ENCODE measurements at places on chromosomes 12 and 14. TPM values are rescaled to one million over a fixed set of nuclear protein-coding genes. Genes with fewer than 3 reads are reported as not detected.

- H3K4me1 ChIP-seq: peaks cover 33% of the 10 kb centered on the region
- no peak overlapping the region for H3K4me3 ChIP-seq
- H3K36me3 ChIP-seq: no peaks in the 10 kb centered on the region
- H3K27me3 ChIP-seq: no peaks in the 10 kb centered on the region
- DNase-seq: no peak
Observed at GRCh38 chr12:65900912-65901672, 76.8 kb downstream of the HMGA2 start.

DNA sequence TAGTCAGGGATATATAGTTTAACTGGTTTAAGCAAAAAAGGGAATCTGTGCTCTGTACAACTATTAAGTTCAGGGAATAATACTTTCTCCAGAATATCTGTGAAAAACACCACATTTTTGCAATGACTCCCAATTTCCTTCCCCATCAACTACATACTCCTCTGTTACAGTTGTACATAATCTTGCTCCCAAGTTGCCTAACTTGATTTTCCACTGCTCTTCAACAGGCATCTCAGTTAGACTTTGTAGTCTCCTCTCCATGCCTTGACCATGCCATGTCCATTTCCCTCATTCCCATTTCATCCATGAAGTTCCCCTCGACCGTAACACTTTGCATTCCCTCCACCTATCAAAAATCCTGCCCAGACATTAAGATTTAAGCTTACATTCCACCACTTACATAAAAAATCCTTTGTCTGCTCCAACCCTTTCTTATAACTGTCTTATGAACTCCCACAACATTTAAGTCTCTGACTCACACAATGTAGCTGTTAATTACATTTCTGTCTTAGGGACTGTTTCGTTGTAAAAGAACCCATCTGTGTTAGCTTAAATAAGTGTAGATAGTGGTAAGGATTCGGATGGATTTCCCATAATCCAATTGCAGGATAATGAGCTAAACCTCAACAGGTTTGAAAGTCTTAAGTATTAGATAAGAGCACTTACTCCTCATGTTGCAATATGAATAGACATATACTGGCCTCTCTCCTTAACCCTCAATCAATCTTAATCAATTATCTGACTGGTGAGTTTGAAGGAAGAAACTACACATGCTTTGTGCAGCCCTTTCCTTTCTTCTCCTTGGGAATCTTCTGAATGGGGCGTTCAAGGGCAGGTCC lies 156.5 kb downstream of the PAWR start:
- peak overlapping the region; percentile 13 for H3K27ac ChIP-seq
- H3K4me3 ChIP-seq: no peak overlapping the region
- no peak for DNase-seq
- no peaks in the 10 kb centered on the region for H3K36me3 ChIP-seq

NFE2 gene
- 6.2 TPM for total RNA-seq

- no peaks in the 10 kb centered on the region for H3K27me3 ChIP-seq
- H3K4me1 ChIP-seq: no peaks in the 10 kb centered on the region
- H3K36me3 ChIP-seq: no peaks in the 10 kb centered on the region
- H3K4me3 ChIP-seq: no peak overlapping the region
- H3K27ac ChIP-seq: no peak overlapping the region
Observed at GRCh38 chr14:93017898-93018297, 94.9 kb downstream of the CHGA start.

CACNB3 gene
- total RNA-seq: 28.2 TPM

DNA sequence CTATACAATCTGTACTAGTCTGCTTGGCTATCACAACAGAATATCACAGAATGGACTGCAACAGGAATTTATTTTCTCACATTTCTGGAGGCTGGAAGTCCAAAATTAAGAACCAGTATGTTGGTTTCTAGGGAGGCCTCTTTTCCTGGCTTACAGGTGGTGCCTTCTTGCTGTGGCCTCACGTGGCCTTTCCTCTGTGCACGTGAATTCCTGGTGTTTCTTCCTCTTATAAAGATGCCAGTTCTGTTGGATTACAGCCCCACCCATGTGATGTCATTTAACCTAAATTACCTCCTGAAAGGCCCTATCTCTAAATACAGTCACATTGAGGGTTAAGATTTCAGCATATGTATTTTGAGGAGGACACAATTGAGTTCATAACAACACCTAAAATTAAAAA lies 32.1 kb upstream of the C2CD5 start:
- no peak overlapping the region for H3K4me3 ChIP-seq
- no peak for DNase-seq
- no peak overlapping the region for H3K27ac ChIP-seq
- H3K27me3 ChIP-seq: no peaks in the 10 kb centered on the region
- H3K36me3 ChIP-seq: no peaks in the 10 kb centered on the region

GRCh38 chr12:31205054-31205453 lies 120.9 kb downstream of the SINHCAF start:
- no peaks in the 10 kb centered on the region for H3K4me1 ChIP-seq
- H3K27ac ChIP-seq: no peak overlapping the region
- H3K36me3 ChIP-seq: no peaks in the 10 kb centered on the region
- no peaks in the 10 kb centered on the region for H3K27me3 ChIP-seq
- DNase-seq: no peak

GRCh38 chr12:4563336-4563735 lies 1.3 kb downstream of the DYRK4 start:
- H3K27me3 ChIP-seq: no peaks in the 10 kb centered on the region
- H3K27ac ChIP-seq: no peak overlapping the region
- DNase-seq: no peak
- no peak overlapping the region for H3K4me3 ChIP-seq

COA8 gene
- total RNA-seq: 40.6 TPM

DNA sequence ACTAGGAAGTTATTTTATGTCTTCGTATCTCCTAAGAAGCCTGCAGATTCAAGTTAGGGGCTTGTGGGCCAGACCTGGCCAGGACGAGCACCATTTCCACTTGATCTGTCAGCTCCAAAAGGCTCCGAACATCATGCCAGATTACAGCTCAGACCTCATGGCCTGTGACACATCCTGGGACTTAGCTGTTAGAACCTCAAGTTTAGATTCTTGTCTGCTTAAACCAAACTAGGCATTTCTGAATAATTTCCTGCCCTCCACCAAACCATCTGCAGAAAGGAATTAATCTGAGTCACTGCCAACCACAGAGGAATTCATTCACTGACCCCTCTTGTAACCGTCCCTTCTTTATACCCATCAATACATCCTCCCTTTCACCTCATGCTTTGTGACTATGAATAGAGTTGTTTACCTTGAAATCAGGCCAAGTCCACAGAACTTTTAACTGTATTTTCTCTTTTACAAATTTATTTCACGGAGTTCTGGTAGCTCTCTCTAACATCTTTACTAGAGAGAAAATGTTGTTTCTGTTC lies 120.3 kb downstream of the FBXL14 start:
- no peak overlapping the region for H3K27ac ChIP-seq
- no peak for DNase-seq
- H3K36me3 ChIP-seq: no peaks in the 10 kb centered on the region
- H3K4me1 ChIP-seq: no peaks in the 10 kb centered on the region

GRCh38 chr12:2322554-2323120 lies 269.9 kb downstream of the CACNA1C start:
- peaks cover 3% of the 10 kb centered on the region for H3K27me3 ChIP-seq
- no peak overlapping the region for H3K4me3 ChIP-seq
- DNase-seq: no peak
- H3K4me1 ChIP-seq: peaks cover 11% of the 10 kb centered on the region

GRCh38 chr12:30531731-30532678 lies 163.7 kb downstream of the IPO8 start:
- no peaks in the 10 kb centered on the region for H3K36me3 ChIP-seq
- no peak overlapping the region for H3K4me3 ChIP-seq
- H3K4me1 ChIP-seq: no peaks in the 10 kb centered on the region
- no peak overlapping the region for H3K27ac ChIP-seq
- no peak for DNase-seq

GRCh38 chr12:46771268-46771827 lies 54.4 kb downstream of the SLC38A4 start:
- H3K4me1 ChIP-seq: peaks cover 55% of the 10 kb centered on the region
- no peaks in the 10 kb centered on the region for H3K27me3 ChIP-seq
- H3K36me3 ChIP-seq: no peaks in the 10 kb centered on the region
- peak overlapping the region; percentile 81 for H3K27ac ChIP-seq

C12orf56 gene
- total RNA-seq: 9.3 TPM

ZNF268 gene
- 24.1 TPM for total RNA-seq

DNA sequence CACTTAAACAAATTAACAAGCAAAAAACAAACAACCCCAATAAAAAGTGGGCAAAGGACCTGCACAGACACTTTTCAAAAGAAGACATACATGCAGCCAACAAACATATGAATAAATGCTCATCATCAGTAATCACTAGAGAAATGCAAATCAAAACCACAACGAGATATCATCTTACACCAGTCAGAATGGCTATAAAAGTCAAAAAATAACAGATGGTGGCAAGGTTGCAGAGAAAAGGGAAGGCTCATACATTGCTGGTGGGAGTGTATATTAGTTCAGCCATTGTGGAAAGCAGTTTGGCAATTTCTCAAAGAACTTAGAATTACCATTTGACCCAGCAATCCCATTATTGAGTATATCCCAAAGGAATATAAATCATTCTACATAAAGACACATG lies 34.6 kb upstream of the NT5DC3 start:
- H3K27ac ChIP-seq: no peak overlapping the region
- no peak overlapping the region for H3K4me3 ChIP-seq
- H3K27me3 ChIP-seq: no peaks in the 10 kb centered on the region
- no peaks in the 10 kb centered on the region for H3K36me3 ChIP-seq

DNA sequence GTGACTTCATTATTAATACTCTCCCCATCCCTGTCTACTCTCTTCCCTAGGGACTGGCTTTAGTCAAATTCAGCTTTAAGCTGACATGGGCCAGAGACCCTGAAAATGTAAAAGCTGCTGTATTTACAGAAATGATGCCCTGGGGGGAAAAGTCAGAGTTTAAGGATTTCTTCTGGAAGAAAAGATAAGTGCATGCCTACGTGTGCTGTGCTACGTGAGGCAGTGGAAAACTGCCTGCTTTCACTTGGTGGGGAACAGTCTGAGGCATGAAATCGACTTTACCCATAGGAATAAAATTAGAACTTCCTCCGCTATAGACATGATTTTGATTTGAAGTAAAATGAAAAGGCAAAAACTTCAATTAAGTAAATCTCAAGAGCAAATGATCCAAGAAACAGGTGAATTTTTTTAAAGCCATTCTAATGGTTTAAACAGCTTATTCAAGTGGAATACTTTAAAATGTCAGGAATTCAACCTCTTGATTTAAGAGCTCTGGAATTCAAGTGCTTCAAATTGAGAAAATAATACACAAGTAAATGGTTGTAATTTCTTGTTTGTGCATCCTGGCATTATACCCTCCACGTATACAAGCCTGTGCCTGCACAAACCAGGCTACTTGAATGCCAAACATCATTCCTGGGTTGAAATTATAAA lies 168.5 kb downstream of the FOXN3 start:
- H3K36me3 ChIP-seq: no peaks in the 10 kb centered on the region
- no peaks in the 10 kb centered on the region for H3K27me3 ChIP-seq
- H3K27ac ChIP-seq: peak overlapping the region; percentile 40
- H3K4me3 ChIP-seq: no peak overlapping the region
- peaks cover 10% of the 10 kb centered on the region for H3K4me1 ChIP-seq

- H3K27me3 ChIP-seq: no peaks in the 10 kb centered on the region
- H3K36me3 ChIP-seq: no peaks in the 10 kb centered on the region
- peaks cover 40% of the 10 kb centered on the region for H3K4me1 ChIP-seq
- H3K4me3 ChIP-seq: no peak overlapping the region
- no peak for DNase-seq
Observed at GRCh38 chr12:89700191-89700810, 8.3 kb downstream of the ATP2B1 start.

DHH gene
- 0.16 TPM for total RNA-seq
